Daoy (cell line): ENCODE measurements at places on chromosomes 1 and 21.

DNA sequence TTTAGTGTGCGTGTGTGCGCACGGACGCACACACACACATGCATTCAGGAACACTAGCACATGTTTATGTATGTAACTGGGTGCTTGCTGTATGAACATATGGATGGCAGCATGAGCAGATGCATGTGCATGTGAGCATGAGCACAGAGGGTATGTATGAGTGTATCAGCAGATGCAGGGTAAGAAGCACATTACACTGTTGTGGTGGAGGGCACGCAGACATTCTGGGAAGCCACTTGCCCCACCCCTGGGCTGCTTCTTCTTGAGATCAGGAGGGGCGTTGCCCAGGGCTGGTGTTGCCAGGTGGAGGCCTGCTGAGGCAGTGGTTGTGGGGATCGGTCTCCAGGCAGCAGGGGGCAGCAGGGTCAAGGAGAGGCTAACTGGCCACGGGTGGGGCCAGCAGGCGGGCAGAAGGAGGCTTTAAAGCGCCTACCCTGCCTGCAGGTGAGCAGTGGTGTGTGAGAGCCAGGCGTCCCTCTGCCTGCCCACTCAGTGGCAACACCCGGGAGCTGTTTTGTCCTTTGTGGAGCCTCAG lies 3.9 kb upstream of the P3R3URF start:
- peak; percentile 36 for DNase-seq

- DNase-seq = peak; percentile 69
Observed at GRCh38 chr1:27726173-27727044, 648 bp downstream of the FAM76A start.

DNA sequence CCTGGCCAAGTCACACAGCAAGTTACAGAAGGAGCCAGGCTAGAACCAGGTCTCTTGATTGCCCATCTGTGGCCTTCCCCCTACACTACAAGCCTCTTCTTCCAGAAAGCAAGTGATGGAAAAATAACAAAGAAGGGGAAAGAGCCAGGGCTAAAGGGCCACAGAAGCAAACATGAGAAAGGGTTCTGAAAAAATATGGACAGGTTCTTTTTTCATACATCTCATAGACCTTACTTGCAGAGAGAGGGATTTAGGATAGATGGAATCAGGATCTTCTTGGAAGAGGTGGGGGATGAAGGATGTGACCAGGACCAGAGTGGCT lies 3.2 kb downstream of the RHBG start:
- DNase-seq = no peak

DNA sequence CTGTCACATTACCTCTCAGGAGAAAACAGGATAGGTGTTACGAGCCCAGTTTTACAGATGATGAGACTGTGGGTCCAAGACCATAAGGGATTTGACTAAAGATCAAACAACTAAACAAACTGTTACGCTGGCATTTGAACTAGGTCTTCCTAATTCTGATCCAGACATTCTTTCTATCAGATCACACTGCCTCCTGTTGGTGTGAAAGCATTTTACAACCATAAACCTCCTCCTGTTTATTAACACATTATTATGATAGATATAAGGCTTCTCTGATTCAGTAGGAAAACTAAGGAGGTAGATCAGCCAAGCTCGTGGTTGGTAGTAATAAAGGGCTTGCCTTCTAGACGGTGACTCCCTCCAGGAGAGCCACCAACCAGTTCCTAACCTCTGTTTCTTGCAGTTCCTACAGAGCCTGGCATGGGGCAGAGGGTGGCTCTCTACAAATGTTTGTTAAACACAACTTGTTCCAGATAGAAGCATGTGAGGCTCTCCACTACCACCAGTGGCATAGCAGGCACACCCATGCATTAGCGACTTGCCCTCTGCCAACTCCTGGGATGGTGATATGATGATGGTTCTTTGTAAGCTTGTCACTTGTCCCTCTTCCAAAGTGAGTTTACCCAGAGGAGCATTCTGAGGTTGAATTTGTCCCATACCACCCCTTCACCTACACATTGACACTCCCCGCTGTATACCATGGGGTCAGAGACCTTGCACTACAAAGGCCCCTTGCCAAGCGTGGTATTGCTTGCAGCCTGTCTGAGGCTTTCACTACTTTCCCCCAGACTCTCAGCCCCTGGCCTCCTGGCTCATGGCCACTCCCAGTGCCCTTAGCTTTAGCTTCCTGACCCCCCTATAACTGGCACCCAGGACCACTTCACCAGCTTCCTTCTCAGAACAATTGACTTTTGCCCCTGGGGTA lies 96.4 kb upstream of the HOOK1 start:
- DNase-seq = no peak

- DNase-seq = no peak
Observed at GRCh38 chr1:43269627-43270375, at the start of gene TMEM125. Gene TMEM125 (plus strand): TSS chr1:43269983. CDS start chr1:43272723, 2,740 bp downstream.

DNA sequence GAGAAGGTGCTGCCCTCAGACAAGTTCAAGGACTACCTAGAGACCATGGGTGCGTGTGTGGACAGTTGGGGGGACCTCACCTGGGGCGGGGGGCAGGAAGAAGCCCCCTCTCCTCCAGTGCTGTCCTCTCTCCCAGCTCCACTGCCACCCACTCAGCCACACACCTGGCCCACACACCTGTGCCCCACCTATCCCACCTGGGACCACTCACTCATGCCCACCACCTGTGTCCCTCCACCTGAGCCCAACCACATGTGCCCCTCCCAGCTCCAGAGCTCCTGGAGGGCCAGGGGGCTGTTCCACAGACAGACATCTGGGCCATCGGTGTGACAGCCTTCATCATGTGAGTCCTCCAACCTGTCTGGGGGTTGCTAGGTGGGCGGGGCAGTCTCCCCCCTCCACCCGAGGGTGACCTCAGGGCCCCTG lies 29.0 kb downstream of the TRIM11 start:
- DNase-seq = no peak

DNA sequence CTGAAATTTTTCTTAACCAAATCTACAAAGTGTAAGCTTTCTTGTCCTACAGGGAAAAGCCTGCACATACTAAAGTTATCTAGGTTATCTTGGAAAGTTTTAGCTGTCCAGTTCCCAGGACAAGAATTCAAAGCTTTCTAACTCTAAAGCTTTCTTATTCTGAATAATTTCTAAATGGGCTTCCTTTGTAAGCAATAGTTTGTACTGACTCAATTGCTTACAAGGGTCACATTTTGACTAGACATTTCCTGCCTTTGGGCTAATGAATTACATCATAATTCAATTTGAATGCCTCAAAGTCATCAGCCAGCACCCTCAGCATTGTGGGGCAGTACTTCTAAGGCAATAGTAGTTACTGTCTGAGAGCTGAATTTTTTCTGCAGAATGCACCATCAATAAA lies 223.0 kb downstream of the LTN1 start:
- no peak for DNase-seq

DNA sequence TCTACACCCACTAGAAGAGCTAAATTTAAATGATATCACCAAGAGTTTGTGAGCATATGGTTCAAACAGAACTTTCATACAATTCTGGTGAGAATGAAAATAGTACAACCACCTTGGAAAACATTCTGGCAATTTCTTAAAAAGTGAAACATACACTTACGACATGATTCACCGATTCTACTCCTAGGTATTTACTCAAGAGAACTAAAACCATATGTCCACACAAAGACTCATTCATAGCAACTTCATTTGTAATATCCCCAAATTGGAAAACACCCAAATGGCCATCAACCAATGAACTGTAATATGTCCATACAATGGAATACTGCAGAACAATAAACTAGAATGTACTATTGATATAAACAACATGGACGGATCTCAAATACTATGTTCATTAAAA lies 51.2 kb upstream of the ADAM30 start:
- DNase-seq = peak; percentile 62

- peak; percentile 59 for DNase-seq
Observed at GRCh38 chr1:227428803-227429202, 110.5 kb upstream of the CDC42BPA start.

- no peak for DNase-seq
Observed at GRCh38 chr1:110424699-110425611, 17.5 kb upstream of the LAMTOR5 start.

DNA sequence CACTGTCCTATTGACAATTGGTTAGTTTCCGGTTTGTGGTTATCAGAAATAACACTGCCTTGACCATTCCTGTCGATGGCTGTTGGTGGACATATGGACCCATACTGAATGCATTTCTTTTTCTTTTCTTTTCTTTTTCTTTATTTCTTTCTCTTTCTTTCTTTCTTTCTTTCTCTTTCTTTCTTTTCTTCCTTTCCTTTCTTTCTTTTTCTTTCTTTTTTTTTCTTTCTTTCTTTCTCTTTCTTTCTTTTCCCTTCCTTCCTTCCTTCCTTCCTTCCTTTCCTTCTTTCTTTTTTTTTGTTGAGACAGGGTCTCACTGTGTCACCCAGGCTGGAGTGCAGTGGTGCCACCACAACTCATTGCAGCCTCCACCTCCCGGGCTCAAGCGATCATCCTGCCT lies 24.4 kb downstream of the RIPPLY3 start:
- no peak for DNase-seq

- peak; percentile 4 for DNase-seq
Observed at GRCh38 chr1:166283190-166283589, 116.4 kb upstream of the FAM78B start.

- DNase-seq = no peak
Observed at GRCh38 chr21:28775071-28775470, 217.6 kb downstream of the LTN1 start.

DNA sequence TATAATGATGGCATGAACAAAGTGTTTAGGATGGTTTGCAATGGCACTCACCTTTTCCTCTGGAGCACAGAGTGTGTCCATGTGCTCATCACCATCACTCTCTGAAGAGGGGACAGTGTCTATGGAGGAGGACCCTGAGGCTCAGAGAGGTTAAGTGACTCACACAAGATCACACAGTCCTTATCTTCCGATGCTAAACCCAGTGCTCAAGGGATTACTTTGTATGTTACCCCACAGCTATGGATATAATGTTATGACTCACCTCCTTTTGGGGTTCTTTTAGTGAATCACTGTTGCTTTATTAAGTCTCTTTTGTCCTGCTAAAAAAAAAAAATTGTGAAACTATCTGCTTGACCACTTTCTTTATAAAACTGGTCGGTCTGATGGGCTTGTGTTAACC lies 67.6 kb downstream of the TENT5C start:
- peak; percentile 77 for DNase-seq

DNA sequence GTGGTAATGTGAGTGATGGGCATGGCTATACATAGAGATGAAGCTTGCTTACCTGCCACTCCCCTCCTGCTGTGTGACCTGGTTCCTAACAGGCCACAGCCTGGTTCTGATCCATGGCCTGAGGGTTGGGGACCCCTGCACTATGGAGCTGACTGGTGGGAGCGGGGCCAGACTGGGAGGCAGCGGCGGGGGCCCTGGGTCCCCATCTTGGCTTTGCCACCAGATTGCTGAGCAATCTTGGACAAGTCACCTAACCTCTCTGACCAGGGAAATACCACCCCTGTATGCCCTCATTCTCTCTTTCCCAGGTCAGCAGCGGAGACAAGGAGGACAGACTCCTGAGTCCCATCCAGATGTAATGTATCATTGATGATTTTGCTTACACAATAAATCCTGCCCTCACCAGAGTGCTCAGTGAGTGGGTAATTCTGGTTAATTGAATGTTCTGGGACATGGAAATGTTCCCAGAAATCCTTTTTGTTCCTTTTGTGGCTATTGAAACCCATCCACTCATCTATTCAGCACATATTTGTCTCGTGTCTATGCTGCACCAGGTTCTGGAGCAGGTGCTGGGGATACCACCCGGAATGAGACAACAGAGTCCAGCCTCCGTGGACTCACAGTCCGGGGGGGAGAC lies 4.1 kb upstream of the ARHGEF10L start:
- DNase-seq = no peak

- no peak for DNase-seq
Observed at GRCh38 chr1:74818661-74819456, 85.9 kb downstream of the TYW3 start.

GRCh38 chr21:41548781-41549180 lies 40.8 kb upstream of the TMPRSS2 start:
- no peak for DNase-seq

GRCh38 chr1:213268221-213268620 lies 217.2 kb downstream of the RPS6KC1 start:
- DNase-seq = no peak
